NCI-H1436 (cell line): ENCODE measurements at places on chromosomes 2 and 18.

DNA sequence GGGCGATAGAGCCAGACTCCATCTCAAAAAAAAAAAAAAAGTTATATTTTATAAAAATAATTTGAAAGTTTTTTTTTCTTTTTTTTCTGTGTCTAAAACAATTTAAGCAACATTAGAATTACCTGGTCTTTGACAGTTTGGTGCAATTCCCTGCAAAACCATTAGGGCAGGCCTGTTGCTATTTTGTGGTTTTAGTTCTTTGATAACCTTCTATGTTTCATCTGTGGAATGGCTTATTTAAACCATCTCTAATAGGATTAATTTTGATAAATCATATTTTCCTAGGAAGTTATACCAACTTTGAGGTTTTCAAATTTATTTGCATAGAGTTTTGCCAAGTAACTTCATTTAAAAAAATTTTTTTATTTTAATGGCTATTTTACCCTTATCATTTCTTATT lies 141.2 kb upstream of the TWIST2 start:
- no peak for DNase-seq

DNA sequence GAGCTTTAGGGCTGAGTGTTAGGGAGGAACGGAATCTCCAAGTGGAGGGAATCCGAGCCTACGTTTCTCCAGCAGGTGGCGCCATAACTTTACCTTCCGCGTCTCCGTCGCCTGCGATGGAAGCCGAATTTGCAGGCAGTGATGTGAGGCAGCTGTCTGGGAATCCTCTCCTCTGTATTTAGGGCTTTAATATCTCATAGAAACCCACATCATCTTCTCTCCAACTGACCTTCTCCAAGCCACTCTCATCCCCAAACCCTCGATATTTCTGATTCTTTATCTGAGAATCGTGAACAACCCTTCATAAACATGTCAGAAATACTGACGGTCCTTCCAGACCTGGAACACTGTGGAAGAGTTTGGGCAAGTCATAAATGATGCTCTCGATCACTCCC lies 27.5 kb downstream of the SIX2 start:
- DNase-seq, result peak; percentile 80

DNA sequence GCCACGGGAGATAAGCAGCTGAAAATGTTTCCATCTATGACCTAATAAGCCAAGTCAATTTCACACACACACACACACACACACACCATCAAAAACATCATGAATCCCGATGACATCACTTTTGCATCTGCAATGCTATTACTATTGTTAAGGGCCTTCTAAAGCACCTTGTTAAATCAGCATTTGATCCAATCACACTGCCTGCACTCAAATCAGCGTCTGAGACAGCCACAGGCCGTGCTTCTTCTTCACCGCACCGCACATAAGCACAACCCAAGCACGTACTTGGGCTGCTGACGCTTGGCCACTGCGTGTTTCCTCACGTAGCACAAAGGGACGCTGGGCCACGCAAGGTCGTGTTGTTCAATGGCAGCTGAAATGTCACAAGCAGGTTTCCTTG lies 15.8 kb upstream of the MTCL1 start:
- DNase-seq, result no peak

DNA sequence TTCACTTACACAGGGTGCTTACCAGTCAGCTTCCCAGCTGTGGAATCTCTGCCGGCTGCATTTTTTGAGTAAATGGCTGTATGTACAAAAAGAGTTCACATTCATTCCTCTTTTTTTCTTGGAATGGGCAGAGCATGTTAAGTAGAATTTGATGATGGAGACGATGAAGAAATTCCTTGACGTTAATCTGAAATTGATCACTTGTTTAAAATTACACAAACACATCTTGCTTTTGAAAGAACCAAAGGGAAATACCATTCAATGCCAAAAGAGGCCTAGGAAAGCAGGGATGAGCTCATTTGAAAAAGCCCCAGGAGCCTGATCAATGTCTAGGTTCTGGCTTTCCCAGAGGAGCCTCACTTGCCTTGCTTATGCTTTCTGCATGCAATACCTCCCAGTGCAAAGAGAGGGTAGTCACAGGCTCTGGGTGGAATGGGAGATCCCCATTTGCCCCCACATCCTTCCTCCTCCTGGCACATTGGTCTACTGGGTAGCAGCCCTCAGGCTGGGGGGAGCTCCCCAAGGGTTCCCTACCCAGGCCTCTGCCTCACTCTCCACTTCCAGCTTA lies 12.3 kb upstream of the SMAD7 start:
- DNase-seq, result no peak

GRCh38 chr2:176284461-176285049 lies 15.3 kb downstream of the MTX2 start:
- no peak for DNase-seq

DNA sequence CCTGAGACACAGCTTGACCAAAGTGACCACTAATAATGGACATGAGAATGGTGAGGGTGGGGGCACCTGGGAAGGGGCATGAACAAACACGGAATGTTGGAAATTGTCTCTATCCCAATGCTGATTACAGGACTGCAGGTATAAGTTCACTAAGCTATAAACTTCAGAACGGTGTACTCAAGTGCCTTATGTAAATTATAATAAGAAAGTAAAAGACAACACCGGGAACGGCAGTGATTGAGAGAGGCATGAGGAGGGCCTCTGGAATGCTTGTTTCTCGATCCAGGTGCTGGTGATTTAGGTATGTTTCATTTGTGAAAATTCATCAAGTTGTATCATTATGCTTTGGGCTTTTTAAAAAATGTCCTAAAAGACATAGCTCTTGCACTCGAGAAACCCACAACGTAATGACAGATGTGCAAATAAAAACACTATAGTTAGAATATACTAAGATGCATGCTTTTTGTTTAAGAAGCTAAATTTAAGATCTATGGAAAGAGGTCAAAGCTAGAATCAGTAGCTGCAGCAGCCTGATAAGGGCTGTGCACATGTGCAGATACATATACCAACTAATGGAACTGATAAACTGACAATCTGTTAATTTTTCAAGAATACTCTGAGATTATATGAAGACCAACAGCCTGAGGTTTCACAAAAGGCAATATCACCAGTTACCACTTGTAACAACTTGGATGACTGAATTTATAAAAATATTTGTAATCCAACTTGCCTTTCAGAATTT lies 7.6 kb downstream of the HIBCH start:
- DNase-seq, result no peak

DNA sequence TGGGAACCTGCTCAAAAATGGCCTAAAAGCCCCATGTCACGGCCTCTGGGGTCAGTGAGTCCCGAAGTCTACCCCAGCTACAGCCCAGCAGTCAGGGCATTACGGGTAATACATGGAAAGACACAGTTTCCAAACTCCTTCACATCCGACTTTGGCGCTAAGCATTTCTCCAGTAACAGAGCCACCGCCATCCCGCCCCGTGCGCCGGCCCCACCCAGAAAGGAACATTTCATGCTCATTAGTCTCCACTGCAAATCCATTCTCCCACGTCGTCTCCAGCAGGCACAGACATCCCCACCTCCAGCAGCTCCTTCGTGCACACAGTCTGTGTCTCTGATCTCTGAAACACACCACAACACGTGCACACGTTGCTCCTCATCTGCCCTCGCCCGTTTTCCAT lies 509.2 kb upstream of the ID2 start:
- no peak for DNase-seq

GRCh38 chr18:50751490-50751889 lies 68.3 kb downstream of the MRO start:
- DNase-seq, result no peak

- no peak for DNase-seq
These were observed 81.4 kb downstream of the MTCL1 start for GRCh38 chr18:8786483-8787370.

DNA sequence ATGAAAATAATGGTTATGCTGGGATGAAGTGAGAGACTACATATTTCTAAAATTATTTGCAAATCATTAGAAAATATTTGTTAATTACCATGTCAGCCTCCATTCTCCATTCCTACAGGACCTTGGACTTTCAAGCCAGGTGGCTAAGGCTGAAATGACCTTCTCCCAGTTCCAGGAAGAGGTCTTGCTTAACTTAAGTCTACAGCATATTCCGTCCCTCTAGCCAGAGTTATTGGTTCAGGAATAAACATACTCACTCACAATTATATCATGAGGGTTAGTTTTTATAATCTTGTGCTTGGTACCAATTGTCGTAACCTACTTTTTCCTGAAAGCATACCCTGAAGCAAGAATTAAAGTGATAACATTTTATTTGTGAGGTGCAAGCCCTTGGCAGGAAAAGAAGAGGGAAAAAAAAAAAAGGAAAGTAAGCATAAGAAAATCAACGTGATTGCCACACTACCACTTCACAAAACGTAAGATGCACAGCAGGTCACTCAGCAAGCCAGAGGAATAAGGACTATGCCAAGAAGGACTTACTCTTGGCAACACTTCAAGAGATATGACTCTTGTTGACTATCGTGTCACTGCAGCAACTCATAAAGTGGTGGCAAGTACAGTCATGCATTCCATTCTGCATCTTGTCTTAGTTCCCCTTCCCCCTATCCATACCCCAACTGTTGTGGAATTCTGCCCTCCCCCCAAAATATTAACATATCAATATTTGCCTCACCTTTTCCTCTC lies 479.1 kb downstream of the MBD2 start:
- DNase-seq, result no peak

DNA sequence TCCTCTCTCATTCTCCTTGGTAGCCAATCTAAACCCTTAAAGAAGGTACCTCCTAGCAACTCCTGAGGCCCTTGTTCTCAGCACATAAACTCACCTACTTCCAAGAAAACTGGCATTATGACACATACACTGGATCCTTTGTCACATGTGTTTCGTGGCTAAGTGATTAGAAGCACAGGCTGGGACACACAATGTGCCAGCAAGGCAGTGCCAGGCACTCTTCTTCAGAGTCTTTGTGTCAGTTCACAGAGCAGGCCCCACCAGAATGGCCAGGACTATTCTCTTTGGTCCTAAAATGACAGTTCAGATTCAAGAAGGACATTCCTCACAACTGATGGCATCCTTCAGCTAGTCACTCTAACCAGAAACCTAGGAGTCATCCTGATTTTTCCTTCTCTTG lies 40.3 kb downstream of the SMC6 start:
- DNase-seq, result no peak
